Stimulated activated CD8-positive, alpha-beta memory T cell treated with anti-CD3 and anti-CD28 coated beads, Interleukin-7, amount 100 ng/mL, for 48 hours (primary cell): ENCODE measurements at places on chromosomes 5 and 9.
A peak's percentile ranks its signal among the peaks of the same experiment; 100 is the strongest.

DNA sequence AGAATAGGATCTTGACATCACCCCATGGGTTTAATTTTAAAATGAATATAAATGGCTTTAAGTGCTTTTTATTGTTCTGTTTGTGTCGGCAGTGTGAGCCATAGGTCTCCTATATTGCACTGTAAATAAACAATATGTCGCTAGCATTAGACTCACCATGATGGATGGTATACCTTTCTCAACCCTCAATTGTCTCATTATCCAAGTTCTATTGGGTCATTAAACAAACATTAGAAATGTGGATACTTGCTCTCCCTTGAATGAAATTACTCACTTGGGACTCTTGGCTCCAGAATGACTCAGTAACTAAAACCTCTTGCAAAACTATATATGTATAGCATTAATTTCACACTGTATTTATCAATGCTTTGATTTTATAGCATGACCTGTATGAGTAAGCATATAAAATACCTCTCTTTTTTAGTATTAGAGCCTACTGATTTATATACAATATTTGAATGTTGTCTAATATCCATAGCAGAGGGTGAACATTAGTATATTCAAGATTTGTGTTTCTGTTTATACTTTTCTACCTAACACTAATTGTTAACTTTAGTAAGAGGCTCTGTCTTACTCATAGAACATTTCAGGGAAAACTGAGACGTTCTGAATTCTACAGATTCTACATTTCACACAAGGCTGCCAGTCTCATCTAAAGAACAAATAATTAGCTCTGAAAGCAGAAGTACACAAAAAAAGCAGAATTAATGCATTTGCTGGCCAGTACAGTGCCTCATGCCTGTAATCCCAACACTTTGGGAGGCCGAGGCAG, 303.8 kb upstream of the PRR16 start:
- no peak for DNase-seq

DNA sequence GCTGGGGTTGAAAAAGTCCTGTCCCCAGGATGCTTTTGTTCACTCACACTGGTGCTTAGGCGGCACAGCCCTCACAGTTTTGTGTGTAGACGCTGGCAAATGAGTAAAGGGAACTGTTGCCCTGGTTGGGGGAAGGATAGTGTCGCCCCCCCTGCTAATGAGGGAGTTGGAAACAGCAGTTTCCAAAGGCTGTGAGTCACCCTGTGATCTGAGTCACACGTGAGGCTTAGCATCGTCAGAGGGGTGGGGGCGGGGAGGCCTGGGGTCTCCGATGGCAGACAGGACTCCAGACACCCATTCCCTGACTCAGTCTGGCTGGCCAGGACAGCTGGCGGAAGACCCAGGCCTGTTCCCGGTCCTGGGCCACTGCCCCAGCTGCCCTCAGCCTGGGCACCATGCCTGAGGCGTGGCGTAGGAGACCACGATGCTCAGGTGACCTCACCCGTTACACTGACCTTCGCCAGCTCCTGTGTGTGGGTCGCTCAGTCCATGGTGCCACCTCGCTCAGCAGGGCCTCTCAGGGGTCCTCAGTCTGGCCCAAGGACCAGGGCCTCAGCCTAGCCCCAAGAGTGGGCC, 2.9 kb downstream of the DNAJB5 start:
- no peak for DNase-seq

- no peak for DNase-seq
Observed at GRCh38 chr5:135444881-135445280, 2.3 kb downstream of the DCANP1 start.

DNA sequence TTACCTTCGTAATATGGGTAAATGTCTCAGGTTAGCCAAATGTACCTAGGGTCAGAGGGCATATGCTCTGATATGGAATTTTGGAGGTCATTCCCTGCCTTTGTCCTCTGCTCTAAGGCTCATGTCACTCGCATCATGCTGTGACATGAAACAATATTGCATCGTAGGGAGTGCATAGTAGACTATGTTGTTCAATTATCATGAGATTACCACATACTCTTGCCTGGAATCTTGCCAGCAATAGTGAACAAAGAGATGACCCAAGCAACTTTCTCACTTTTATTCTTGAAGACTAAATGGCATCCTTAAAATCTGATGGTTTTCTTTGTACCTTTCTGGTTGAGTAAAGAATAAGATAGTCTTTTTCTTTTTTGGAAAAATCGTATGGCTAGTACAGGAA, 27.6 kb downstream of the ZNF462 start:
- no peak for DNase-seq

- peak; percentile 5 for DNase-seq
Observed at GRCh38 chr9:128159522-128159783, 612 bp upstream of the BBLN start.

GRCh38 chr9:14183001-14183400, 130.9 kb downstream of the NFIB start:
- no peak for DNase-seq

GRCh38 chr9:122127396-122127798, 32.2 kb downstream of the NDUFA8 start:
- no peak for DNase-seq

GRCh38 chr5:31573494-31574142, 41.5 kb downstream of the C5orf22 start:
- DNase-seq: no peak

- DNase-seq: no peak
Observed at GRCh38 chr5:154714266-154714986, 40.8 kb upstream of the LARP1 start.

DNA sequence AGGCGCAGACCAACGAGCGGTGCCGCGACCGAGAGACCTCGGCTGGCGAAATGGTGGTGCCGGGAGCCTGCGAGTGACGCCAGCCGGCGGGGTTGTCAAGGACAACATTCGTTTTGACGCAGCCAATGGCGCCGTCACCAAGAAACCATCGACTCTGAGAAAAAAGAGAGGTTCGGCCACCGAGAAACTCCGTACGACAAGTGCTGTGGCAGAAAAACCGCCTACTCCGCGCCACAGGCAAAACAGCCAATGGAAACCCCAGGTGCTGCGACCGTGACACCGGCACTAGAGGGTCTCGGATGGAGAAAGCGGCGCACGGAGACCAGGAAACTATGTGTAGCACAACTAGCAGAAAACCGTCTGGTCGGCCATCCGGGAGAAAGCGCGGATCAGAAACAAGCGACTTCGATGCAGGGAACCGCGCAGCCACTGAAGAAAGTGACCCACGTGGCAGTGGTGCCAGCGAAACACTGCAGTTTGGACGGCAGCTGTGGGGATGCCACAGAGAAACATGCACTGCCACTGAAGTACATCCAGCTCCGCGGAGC, 88.8 kb downstream of the ANXA2R start:
- peak; percentile 75 for DNase-seq

DNA sequence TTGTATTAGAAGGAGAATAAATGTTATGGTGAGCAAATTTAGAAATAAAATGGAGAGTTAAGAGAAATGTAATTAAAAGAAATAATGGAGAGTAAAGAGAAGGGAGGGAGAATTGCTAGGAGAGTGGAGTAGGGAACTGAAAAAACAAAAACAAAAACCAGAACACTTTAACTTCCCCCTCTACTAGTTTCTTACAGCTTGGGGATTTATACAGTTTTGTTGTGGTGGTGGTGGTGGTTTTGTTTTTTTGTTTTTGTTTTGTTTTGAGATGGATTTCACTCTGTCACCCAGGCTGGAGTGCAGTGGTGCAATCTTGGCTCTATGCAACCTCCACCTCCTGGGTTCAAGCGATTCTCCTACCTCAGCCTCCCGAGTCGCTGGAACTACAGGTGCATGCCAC, 322.4 kb downstream of the TMEM167A start:
- DNase-seq: no peak

GRCh38 chr9:69527454-69527853, 144.7 kb downstream of the APBA1 start:
- no peak for DNase-seq

DNA sequence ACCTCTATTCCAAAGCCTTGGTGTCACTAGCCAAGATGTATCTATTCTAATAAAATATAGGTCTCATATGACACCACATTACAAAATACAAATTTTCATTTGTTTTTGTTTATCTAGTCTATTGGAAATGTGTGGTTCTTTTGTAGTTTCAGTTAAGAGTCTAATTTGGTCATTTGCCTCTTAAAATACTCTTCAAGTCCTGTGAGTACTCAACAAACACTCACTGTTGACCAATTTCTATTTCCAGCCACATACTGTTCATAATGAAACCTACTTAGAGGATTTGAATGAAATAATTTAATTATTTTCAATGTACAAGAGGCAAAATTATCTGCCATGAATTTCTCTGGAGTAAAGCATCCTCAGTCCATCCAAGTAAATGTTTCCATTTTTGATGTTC, 40.6 kb downstream of the SLC1A3 start:
- no peak for DNase-seq

GRCh38 chr9:76873056-76873792, 32.7 kb downstream of the PRUNE2 start:
- DNase-seq: no peak

DNA sequence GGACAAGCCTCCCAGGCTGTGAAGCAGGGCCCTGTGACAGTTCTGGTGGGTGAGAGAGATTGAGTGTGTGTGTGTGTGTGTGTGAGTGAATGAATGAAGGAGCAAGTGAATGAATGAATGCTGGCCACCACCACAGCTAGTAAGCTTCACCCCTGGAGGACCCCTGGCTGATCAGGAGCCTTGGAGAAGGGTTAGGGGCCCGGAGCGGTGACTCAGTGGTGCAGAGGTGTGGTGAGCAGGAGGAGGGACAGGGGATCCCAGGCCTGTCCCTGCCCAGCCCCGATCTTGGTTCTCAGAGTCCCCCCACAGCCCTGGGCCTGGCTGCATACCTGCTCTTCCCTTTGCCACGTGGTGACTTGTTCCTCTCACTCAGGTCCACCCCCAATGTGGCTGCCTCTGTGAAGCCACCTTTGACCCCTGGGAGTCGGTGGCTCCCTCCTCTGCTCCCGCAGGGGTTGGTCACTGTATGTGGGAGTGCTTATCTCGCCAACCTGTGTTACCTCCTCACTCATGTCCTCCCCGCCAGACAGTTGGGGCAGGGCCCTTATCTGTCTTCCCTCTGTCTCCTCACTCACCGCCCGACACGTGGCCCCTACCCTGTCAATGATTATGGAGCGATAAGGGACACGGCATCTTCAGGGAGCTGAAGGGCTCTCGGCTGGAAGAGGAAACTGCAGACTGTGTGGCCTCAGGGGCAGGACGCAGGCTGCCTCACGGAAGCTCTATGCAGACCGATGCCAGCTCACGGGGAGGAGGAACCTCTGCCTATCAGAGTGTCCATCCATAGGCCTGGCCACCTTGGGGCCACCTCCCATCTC, 99.9 kb upstream of the PITX1 start:
- DNase-seq: no peak

DNA sequence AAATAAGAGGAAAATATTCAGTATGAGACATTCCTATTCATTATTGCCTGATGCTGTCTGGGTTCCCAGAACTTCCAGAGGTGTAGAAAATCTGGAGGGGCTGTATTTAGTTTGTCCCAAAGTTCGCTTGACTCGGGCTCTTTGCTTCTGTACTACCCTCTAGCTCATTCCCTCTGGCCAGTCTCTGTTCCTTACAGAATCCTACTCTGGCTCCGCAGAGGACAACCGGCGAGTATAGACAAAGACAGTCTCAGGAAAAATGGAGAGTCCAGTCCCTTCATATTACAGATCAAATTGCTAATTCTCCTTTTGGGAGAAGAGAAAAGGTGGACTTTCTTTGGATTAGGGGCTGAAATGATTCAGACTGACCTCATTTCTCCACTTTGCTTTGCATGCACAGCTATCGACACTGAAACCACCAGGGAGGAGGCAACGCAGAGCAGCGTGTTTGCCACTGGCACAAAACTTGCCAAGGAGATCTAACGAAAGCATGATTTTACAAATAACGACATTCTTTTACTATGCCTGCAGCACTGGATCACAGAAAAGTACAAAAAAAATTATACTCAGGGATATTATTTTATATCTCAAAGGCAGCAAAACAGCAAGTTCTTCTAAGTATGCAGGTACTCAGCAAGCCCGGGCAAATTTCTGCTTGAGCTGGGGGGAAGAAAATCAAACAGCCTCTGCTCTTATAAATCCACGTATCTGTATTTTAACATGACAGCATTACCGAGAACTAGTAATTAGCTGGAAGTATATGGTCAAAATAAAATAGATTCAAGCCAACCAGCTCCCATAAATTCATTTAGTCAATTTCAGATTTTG, 279.7 kb downstream of the NPR3 start:
- DNase-seq: no peak

DNA sequence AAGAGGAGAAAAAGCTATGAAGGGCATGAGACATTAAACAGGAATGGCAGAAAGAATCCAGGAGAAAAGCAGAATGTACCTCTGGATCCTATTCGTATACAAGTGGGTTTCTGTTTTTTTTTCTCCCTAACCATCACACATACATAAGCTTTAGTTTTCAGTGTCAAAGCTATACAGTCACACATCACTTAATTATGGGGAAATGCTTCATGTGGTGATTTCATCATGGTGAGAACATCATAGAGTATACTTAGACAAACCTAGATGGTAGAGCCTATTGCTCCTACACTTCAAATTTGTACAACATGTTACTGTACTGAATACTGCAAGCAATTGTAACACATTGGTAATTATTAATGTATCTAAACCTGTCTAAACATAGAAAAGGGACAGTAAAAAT, 290.6 kb downstream of the AOPEP start:
- no peak for DNase-seq

- DNase-seq: no peak
Observed at GRCh38 chr9:137212520-137212919, 7.0 kb downstream of the NDOR1 start.

DNA sequence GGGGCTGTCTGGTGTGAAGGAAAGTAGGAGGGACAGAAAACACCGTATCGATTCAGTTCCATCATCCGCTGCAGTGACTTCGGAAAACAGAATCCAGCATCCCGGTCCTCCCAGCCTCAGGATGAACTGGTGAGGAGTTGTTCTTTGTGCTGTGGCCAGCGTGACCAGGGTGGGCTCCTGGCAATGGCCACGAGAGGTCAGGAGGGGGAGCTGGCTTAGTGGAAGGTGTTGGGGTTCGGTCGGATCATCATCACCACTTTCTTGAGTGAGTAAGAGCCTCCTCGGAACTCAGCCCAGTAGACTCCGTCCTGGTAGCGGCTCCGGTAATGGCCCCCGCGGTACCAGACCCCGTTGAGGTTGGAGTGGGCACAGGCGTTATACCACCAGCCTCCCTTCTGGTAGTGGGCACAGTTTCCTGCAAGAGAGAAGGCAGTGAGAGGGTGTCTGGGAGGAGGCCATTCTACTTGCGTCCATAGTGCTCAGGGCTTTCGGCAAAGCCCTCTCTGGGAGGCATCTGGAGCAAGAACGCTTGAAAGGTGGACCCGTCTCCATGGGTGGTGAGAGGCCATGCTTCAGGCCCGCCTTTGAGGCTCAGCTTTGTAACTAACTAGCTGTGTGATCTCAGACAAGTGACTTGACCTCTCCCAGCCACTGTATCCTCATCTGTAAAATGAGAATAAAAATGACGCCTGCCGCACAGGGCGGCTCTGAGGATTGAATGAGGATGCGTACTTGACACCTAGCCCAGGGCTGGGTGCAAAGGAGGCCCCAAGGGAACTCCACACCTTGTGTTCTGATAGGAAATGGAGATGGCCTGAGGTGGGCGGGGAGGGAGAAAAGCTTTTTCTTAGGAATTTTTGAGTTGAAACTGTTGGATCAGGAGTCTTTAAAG, 33.5 kb downstream of the ANGPTL2 start:
- DNase-seq: no peak
